ENCODE measurements at places on chromosomes 3 and 15. TPM values are rescaled to one million over a fixed set of nuclear protein-coding genes. Genes with fewer than 3 reads are reported as not detected.

The ACAN gene
- total RNA-seq, result not detected

GRCh38 chr15:41647262-41647661 lies 12.9 kb upstream of the MGA start:
- no peak for DNase-seq

The GRK7 gene
- total RNA-seq, result 0.12 TPM

The ANKUB1 gene
- total RNA-seq, result not detected

DNA sequence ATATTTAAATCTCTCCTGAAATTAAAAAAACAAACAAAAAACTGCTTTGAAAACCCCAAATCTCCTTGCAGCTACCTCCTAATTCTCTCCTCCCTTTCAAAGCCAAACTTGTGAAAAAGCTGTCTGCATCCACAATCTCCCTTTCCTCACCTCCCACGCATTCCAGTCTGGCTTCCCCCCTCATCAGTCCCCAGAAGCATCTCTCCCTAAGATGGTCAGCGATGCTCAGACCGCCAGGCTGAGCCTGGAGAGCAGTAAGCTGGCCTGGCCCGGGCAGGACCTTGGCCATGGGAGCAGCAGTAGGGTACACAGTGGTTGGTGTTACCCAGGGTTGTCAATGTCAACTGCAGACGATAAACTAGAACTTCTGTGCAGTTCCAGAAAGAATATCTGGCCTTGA lies 32.9 kb upstream of the BLM start:
- DNase-seq, result no peak

GRCh38 chr3:50167069-50167840 lies 12.1 kb downstream of the SEMA3F start:
- no peak for DNase-seq

DNA sequence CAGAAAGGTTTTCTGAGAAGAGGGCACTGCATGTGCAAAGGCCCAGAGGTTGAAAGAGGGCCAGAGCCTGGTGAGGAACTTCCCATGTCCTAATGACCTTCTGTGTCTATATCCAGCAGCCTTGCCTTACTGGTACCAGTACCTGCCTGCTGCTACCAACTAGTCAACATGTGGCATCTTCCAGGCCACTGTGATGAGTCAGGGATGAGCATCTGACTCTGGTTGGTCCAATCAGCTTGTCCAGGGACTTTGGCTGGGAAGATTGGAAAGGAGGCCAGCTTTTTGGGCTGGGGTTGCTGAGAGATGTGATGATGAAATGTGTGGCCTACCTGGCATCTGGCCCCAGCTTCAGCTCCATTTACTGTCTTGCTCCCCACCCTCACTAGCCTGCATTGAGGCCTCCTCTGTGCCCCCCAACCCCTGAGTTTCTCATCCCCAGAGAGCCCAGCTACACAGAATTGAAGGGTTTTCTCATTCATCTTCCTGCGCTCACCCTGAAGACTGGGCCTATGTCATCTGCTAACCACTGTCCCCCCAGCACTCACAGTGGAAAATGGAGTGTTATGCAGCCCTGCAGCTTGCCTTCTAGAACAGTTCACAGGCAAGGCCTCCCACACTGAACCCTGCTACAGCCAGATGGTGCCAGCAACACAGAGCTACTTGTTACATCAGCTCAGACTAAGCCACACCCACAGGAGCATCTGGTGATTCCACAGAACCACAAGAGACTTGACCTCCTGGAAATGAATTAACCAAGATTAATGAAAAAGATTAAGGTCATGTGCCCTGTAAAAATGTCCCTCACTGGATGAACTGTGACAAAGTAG lies 1.3 kb upstream of the TWF2 start:
- peak; percentile 82 for DNase-seq

The MOBP gene
- total RNA-seq, result not detected

DNA sequence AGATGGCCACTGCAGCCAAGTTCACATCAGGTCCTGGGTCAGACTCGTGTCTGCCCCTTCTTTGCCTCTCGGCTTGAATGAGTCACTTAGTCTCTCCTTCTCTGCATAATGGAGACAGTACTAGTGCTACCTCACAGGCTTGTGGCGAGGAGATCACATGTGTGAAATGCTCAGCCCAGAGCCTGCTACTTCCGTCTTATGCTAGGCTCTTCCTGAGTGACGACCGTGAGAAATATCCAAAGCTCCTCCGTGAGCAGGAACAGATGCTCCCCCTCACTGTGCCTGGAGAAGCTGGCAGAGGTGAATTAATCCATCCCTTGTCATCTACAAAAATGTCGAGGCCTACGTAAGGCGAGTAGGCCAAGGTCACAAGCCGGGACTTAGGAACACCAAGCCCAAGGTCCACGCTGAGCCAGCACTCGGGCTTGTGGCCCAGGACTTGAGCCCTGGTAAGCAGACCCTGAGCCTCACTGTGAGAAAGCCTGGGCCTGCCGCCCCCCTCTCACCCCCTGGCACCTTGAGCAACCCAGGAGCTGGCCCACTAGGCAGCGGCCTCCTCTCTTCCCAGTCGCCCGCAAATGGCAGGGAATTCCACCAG lies 17.9 kb downstream of the PAK6 start:
- DNase-seq, result no peak

- DNase-seq, result no peak
Observed at GRCh38 chr3:187913617-187914033, 168.4 kb upstream of the BCL6 start.

GRCh38 chr15:66898656-66899386 lies 166.6 kb upstream of the SMAD3 start:
- no peak for DNase-seq

The LRTM1 gene
- total RNA-seq, result not detected

DNA sequence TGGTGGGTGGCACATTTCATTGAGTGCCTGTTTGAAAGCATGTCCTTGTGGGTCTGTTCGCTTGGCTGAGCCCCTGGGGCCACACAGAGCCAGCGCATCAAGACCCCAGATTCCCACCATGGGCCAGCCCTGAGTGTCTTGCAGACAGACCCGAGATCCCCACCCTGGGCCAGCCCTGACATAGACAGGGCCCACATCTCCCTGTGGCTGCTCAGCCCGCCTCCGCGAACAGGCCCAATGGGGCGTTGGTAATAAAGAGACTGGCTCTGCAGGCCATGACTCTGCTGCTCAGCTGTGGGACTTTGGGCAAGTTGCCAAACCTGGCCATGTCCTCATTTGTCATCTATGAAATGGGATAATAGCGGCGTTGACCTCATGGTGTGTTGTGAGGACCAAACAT lies 22.6 kb downstream of the FAH start:
- DNase-seq, result no peak

DNA sequence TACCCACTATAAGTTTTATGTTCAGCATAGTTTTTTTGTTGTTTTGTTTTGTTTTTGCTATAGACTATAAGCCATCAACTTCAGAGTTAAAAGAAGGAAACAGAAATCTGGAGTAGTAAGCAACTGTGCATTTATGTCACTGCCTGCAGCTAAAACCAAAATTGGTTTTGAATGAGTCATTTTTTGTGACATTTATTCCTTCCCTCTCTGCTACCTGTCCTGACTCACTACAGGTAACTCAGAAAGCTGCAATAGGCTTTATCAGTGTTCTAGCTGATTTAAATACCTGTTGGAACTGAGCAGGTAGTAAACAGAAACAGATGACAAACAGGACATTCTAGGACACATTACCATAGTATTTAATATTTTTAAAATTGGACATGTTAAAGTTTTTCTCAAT lies 393.3 kb upstream of the WNT5A start:
- DNase-seq, result no peak

DNA sequence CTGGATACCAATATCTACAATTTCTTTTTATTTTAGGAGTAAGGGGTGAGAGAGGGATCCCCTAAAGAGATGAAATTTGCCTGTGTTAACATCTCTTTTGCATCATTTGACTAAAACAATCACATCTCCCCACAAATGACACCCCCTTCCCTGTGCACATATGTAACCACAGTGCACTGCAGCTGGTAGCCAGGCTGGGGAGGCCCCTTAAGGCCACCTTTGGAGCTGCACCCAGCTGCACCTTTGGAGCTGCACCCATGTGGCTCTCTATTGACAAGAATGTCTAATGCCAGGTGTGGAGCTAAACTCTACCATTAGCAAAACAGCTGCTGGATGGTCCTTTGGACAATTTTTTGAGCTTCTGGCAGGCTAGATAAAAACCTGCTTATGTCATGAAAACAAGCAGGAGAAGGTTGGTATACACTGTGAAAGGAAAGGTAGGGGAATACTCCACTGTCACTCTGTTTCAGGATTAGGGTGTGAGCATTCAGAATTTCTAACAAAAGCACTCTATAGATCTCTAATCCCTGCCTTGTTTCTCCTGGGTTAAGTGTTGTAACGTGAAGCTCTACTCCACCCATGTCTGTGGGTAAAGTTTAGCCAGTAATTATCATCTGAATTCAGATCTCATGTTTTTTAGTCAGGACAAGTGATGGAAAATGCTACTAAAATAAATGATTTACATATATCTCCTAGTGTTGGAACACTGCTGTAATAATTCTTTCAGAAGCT lies 52.1 kb downstream of the TFG start:
- no peak for DNase-seq

The SEMA6D gene
- 14.3 TPM for total RNA-seq

DNA sequence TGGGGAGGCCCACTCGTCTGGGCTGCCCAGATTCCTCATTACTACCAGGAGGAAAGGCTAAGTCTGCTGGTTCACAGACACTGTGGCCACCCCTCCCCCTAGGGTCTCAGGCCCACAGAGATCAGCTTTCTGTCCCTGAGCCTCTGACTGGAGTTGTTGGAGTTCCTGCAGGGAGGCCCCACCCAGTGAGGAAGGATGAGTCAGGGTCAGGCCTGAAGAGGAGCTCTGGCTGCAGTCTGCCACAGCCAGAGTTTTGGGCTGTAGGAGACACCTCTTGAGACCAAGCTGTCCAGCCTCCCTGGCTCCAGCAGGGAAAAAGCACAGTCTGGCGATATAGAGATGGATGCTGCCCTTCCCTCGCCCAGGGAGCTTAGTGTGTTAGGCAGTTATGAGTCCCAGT lies 720.9 kb upstream of the SEMA6D start:
- DNase-seq, result no peak

GRCh38 chr15:30918366-30918765 lies 14.7 kb downstream of the FAN1 start:
- DNase-seq, result no peak

The SERINC4 gene
- 0.71 TPM for total RNA-seq

GRCh38 chr3:157502916-157503595 lies at the start of gene VEPH1:
VEPH1 (minus strand) TSS chr3:157503416; CDS start chr3:157495349, 8,067 bp downstream.
- no peak for DNase-seq

GRCh38 chr3:99881121-99881524 lies 63.5 kb downstream of the CMSS1 start:
- DNase-seq, result no peak

- DNase-seq, result no peak
Observed at GRCh38 chr15:79948095-79948695, 22.8 kb downstream of the BCL2A1 start.

The C2CD4A gene
- 0.16 TPM for total RNA-seq

The LYZL4 gene
- total RNA-seq, result not detected

DNA sequence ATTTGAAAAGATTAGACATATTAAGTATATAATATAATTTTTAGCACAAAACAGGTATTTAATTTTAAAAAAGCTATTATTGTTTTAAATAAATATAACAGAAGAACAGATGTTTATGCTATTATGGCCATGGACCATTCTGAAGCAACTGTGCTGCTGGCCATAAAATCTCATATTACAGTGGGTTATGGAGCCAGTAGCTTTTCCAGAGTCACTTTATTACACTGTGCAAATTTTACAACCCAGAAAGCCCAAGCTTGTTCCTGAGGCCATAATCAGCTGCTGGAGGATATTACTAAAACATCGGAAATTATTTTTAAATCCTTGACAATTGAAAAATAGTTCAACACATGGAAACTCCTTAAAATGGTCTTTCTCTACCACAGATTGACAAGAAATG lies 557.3 kb upstream of the KCNMB2 start:
- no peak for DNase-seq

DNA sequence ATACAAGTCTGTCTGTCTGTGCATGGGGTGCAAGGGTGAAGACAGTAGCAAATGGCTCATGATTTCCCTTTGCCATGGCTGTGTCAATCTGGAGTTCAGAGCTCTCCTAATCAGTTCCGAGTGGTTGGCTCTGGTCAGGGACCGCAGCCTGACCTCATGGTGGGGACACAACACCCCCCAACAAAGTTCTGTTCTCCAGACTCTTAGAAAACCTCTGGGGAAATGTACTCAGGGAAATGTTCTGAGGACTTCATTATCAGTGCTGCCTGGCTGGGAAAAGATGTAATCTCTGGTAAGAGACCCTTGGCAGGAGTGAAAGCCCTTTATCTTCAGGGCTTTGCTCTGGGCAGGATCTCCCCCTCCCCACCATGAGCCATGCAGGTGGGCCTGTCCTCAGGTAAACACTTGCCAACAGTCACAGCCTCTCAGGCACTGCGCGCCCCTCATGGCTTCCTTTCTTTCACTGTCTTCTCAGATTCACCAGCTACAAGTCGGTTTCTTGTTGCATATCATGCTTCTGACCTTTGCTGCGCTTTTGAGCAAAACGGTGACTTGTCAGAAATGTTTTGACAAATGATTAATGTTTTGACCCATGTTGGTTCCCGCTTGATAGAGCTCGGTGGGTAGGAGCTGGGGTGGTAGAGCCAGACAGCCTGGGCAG lies 95.5 kb downstream of the ST6GAL1 start:
- DNase-seq, result no peak

The CCDC191 gene
- total RNA-seq, result 0.75 TPM

DNA sequence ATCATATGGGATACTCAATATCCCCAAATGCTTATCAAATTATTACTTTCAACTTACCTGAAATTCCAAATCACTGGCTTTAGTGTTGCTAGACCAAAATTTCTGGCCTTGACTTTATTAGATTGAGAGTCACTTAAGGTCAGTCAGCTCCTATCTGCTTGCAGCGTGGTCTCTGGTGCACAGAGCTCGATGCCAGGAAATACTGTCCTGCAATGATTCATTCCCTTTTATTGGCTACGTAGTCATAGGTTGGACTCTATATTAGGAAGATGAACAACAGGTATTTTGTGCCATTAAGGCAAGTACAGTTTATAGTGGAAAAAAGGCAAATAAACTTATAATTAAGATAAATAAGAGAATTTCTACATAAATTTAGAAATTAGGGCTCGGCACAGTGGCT lies 378.6 kb upstream of the MCTP2 start:
- no peak for DNase-seq

The C2CD4B gene
- 5.9 TPM for total RNA-seq

GRCh38 chr3:99565331-99565730 lies 73.1 kb upstream of the COL8A1 start:
- no peak for DNase-seq

The HHATL gene
- total RNA-seq, result 908 TPM

GRCh38 chr15:47376190-47376589 lies 341.1 kb upstream of the SEMA6D start:
- no peak for DNase-seq

DNA sequence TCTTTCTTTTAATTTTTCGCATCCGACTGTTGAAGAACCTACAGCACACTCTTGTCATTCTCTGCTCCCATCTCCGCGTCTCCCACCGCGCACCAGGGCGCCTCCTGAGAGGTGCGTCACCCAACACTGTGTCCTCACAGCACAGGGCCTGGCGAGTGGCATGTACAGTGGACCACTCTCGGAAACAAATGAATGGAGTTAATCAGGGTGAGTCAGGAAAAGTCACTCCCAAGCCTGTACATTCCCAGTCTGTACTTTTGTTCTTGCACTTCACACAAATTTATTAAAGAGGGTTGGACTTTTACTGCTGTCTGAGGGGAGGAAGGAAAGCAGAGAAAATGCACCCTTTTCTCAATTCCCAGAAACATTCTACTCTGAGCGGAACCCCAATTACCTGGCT lies 625 bp downstream of the COL6A6 start:
- DNase-seq, result no peak

GRCh38 chr15:67241132-67241855 lies 13.2 kb downstream of the AAGAB start:
- no peak for DNase-seq

GRCh38 chr3:108064293-108064887 lies 26.4 kb downstream of the CD47 start:
- no peak for DNase-seq

Data from right atrium auricular region (tissue), 2 donors.